GM12878 (cell line): ENCODE measurements at places on chromosomes 7 and 10. TPM values are rescaled to one million over a fixed set of nuclear protein-coding genes. Genes with fewer than 3 reads are reported as not detected.

DNA sequence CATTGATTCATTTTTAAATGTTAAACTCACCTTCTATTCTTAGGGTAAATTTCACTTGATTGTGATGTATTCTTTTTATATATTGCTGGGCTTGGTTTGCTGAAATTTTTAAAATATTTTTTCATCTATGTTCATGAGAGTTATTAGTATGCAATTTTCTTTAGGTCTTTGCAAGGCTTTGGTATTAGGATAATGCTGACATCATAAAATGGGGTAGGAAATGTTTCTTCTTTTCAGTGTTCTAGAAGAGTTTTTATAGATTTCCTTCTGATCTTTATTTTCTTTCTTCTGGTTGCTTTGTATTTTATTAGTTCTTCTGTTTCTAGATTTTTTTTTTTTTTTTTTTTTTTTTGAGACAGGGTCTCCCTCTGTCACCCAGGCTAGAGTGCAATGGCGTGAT lies 56.3 kb downstream of the AHCYL2 start:
- H3K4me3 ChIP-seq, result no peak overlapping the region
- H3K36me3 ChIP-seq, result no peaks in the 10 kb centered on the region
- no peaks in the 10 kb centered on the region for H3K4me1 ChIP-seq
- H3K27ac ChIP-seq, result no peak overlapping the region

DNA sequence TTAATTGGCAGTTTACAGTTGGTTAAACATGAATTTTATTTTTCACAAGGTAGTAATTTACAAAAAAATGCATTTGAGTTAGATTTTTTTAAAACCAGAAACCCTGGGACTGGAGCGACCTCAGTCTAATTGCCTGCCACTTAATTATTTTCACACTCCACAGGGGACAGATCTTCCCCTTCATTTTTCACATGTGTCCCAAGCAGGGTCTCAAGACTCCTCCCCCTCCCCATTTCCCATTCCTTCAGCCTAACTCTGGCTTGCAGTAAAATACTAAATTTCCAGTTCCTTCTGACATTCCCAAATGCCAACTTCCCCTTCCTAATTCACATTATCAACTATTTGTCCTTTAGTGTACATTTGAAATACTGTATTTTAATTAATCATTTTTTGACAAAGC lies 948 bp downstream of the ZNF138 start:
- H3K27me3 ChIP-seq, result no peaks in the 10 kb centered on the region
- peak overlapping the region; percentile 88 for H3K4me3 ChIP-seq
- H3K36me3 ChIP-seq, result no peaks in the 10 kb centered on the region
- H3K4me1 ChIP-seq, result no peaks in the 10 kb centered on the region
- no peak for DNase-seq

- no peak overlapping the region for H3K4me3 ChIP-seq
- H3K4me1 ChIP-seq, result no peaks in the 10 kb centered on the region
- H3K27ac ChIP-seq, result no peak overlapping the region
- no peaks in the 10 kb centered on the region for H3K36me3 ChIP-seq
These were observed 258.2 kb downstream of the KIF20B start for GRCh38 chr10:89959433-89960110.

DNA sequence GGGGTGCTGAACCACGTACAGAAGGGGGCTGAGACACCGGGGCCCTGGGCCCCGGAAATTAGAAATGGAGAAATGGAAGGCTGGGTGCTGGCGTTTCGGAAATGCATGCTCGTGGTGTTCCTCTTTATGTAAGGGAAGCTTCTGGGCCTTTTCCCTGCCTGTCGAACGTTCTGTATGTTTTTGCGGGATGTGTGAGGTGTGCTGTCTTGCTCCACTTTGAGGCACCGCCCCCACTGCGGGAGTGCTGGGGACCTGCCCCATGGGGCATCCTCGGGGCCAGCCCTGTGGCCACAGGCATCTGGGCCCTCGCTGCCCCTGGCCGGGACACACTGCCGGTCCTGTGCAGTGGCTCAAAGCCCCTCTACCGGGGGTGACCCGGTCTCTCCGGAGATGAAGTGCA lies 1.7 kb upstream of the VENTX start:
- H3K4me1 ChIP-seq, result peaks cover under 1% of the 10 kb centered on the region
- no peaks in the 10 kb centered on the region; the same call in 1 of the 2 replicates for H3K27me3 ChIP-seq
- no peaks in the 10 kb centered on the region for H3K36me3 ChIP-seq
- no peak for DNase-seq
- no peak overlapping the region for H3K27ac ChIP-seq
- no peak overlapping the region for H3K4me3 ChIP-seq

- H3K27ac ChIP-seq, result peak overlapping the region; percentile 76
- peaks cover 36% of the 10 kb centered on the region for H3K4me1 ChIP-seq
- peaks cover 6% of the 10 kb centered on the region for H3K36me3 ChIP-seq
- H3K4me3 ChIP-seq, result no peak overlapping the region
These were observed 63.8 kb downstream of the MKI67 start for GRCh38 chr10:128062331-128062880.

The IQCE gene
- 7.9 and 8.1 TPM in 2 replicates for total RNA-seq

DNA sequence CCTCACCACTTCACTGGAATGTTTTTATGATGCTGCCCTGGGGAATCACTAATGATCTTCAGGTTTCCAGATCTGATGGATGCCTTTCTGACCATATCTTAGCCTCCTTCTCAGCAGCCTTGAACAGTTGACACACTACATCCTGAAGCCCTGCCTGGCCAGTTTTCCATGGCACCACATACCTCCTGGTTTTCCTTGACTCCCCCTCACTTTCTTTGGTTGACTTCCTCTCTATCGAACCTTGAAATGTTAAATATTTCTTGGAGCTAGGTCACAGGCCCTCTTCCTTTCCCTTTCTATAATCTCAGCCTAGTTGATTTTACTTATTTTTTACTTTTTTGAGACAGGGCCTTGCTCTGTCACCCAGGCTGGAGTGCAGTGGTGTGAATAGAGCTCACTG lies 108.8 kb upstream of the CDK1 start:
- H3K27ac ChIP-seq, result no peak overlapping the region
- H3K27me3 ChIP-seq, result no peaks in the 10 kb centered on the region
- no peaks in the 10 kb centered on the region for H3K36me3 ChIP-seq
- no peak overlapping the region for H3K4me3 ChIP-seq
- no peaks in the 10 kb centered on the region for H3K4me1 ChIP-seq
- DNase-seq, result no peak

DNA sequence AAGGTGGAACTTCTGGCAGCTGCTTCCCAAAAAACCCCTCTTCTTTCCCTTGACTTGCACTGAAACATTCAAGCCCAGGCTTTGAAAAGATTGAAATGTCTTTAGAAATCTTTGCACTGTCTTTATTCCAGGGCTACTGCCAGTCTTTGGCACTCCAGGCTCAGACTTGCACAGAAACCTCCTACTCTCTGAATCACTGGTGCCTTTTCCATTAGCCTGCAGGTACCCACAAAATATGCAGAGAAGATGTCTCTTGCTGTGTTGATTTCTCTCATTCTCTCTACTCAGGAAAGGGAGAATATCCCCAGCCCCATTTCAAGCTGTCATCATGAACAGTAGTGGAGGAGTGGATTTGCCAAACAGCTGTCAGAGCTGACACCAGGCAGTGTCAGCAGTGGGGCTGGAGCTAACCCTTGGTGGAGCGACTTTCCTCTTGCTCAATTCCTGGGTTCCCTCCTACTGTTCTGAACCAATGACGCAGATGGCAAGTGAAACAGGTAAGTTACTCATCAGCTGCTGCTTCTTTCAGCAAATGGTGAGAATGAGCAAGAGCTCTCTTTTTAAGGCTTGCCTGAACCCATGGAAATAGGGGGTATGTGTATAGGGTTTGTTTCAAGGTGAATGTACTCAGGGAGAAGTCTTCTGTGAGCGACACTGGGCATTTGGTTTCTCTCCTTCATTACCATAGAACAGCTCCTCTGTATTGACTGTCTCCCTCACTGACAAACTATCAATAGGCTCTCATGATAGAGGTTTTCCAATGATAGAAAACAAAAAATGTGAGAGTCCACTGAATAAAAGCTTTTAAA lies 362.4 kb downstream of the ADRA2A start:
- H3K4me1 ChIP-seq, result no peaks in the 10 kb centered on the region
- no peak overlapping the region for H3K27ac ChIP-seq
- DNase-seq, result no peak

- no peaks in the 10 kb centered on the region for H3K27me3 ChIP-seq
- H3K4me3 ChIP-seq, result no peak overlapping the region
- H3K27ac ChIP-seq, result no peak overlapping the region
- H3K36me3 ChIP-seq, result no peaks in the 10 kb centered on the region
- DNase-seq, result no peak
These were observed 16.2 kb upstream of the MACC1 start for GRCh38 chr7:20233362-20233761.

GRCh38 chr7:7385421-7385820 lies 150.3 kb downstream of the COL28A1 start:
- no peaks in the 10 kb centered on the region for H3K4me1 ChIP-seq
- no peak overlapping the region for H3K27ac ChIP-seq
- H3K27me3 ChIP-seq, result no peaks in the 10 kb centered on the region
- no peak for DNase-seq
- H3K36me3 ChIP-seq, result no peaks in the 10 kb centered on the region

GRCh38 chr7:30266686-30267085 lies 17.7 kb upstream of the ZNRF2 start:
- no peaks in the 10 kb centered on the region for H3K36me3 ChIP-seq
- no peak overlapping the region for H3K27ac ChIP-seq
- no peaks in the 10 kb centered on the region for H3K4me1 ChIP-seq
- H3K4me3 ChIP-seq, result no peak overlapping the region
- DNase-seq, result no peak

The ATG9B gene
- 0.36 and 0.48 TPM in 2 replicates for total RNA-seq

DNA sequence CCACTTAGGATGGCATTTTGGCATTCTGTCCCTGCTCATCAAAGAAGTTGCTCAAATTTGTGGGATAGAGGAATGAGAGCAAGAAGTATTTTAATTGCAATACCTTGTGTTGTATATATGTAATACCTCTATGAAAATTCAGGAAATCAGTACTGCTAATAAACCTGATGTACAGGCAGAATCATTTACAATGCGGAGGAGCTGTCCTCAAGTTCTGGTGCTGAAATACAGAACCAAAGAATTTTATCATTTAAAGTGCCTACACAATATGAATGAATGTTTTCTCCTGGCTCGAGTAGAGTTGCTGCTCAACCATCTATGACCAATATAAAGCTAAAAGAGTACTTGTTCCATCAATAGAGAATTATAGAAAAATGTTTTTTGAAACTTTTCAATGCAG lies 305.8 kb downstream of the PLXNA4 start:
- no peak overlapping the region for H3K27ac ChIP-seq
- DNase-seq, result no peak
- H3K4me3 ChIP-seq, result no peak overlapping the region
- no peaks in the 10 kb centered on the region for H3K36me3 ChIP-seq
- H3K27me3 ChIP-seq, result no peaks in the 10 kb centered on the region

The RAMP3 gene
- total RNA-seq, result not detected in 2 replicates

The ZNF12 gene
- 20.4 and 22.6 TPM in 2 replicates for total RNA-seq

- no peak overlapping the region for H3K27ac ChIP-seq
- no peaks in the 10 kb centered on the region for H3K27me3 ChIP-seq
- H3K4me1 ChIP-seq, result no peaks in the 10 kb centered on the region
- H3K36me3 ChIP-seq, result no peaks in the 10 kb centered on the region
- H3K4me3 ChIP-seq, result no peak overlapping the region
These were observed 896.9 kb downstream of the SORCS1 start for GRCh38 chr10:106267591-106267990.

The SORBS1 gene
- total RNA-seq, result 0.51 and 0.56 TPM in 2 replicates

GRCh38 chr7:98418636-98419315 lies 17.9 kb upstream of the BAIAP2L1 start:
- no peak for DNase-seq
- H3K36me3 ChIP-seq, result no peaks in the 10 kb centered on the region
- H3K27ac ChIP-seq, result no peak overlapping the region
- H3K4me3 ChIP-seq, result no peak overlapping the region
- H3K27me3 ChIP-seq, result no peaks in the 10 kb centered on the region

DNA sequence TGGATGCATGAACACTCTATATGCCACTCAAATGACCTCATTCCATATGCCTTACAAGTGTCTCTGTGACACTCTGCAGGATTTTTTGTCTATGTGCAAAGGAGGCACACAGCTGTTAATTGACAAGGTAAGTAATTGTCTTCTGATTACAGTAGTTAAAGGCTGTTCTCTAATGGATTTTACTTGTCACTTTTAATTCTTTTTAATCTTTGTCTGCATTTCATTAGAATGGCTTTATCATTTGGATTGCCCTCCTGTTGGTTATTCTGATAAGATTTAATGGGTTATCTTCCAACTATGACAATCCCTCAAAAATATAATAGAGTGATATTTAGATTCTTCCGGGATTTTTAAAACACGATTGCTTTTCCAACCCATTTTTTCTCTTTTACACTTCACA lies 290.0 kb upstream of the TEX47 start:
- H3K27ac ChIP-seq, result no peak overlapping the region
- H3K4me3 ChIP-seq, result no peak overlapping the region
- DNase-seq, result no peak
- no peaks in the 10 kb centered on the region for H3K27me3 ChIP-seq
- no peaks in the 10 kb centered on the region for H3K4me1 ChIP-seq
- H3K36me3 ChIP-seq, result no peaks in the 10 kb centered on the region

- 0 out of 2 replicates have a peak, but pooled peaks cover 7% of the 10 kb centered on the region for H3K4me1 ChIP-seq
- no peaks in the 10 kb centered on the region for H3K27me3 ChIP-seq
- no peak overlapping the region for H3K27ac ChIP-seq
- H3K4me3 ChIP-seq, result no peak overlapping the region
These were observed 33.9 kb downstream of the C10orf105 start for GRCh38 chr10:71685554-71686232.

The GNGT1 gene
- total RNA-seq, result not detected in 2 replicates

DNA sequence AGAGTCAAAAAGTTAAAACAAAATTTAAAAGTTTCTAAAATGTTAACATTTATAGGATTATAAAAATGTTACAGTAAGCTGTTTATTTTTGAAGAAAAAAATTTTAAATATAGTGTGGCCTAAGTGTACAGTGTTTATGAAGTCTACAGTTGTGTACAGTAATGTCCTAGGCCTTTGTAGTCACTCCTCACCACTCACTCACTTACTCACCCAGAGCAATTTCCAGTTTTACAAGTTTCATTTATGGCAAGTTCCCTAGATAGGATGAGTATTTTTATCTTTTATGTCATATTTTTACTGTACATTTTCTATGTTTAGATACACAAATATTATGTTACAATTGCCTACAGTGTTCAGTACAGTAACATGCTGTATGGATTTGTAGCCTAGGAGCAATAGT lies 419.9 kb downstream of the ARL4A start:
- no peaks in the 10 kb centered on the region for H3K4me1 ChIP-seq
- no peak overlapping the region for H3K27ac ChIP-seq
- no peak overlapping the region for H3K4me3 ChIP-seq
